ENCODE measurements at places on chromosomes 2 and 18. TPM values are rescaled to one million over a fixed set of nuclear protein-coding genes. Genes with fewer than 3 reads are reported as not detected.
A peak's percentile ranks its signal among the peaks of the same experiment; 100 is the strongest.

The PTMA gene
- total RNA-seq: 2,595 TPM

DNA sequence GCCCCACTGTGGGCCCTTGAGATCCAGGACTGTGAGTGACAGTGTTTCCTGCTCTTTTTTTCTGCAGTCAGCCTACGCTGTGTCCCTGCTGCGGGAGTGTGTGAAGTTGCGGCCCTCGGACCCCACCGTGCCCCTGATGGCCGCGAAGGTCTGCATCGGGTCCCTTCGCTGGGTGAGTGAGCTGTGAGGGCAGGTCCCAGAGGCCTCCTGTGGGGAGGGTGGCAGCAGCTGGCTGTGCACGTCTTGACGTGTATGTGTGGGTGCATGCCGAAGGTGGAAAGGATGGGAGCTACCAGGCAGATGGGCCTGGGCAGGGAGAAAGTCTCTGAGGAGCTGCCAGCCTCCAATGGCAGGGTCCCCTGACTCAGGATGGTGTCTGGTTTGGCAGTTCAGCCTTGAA, 95.7 kb upstream of the MCFD2 start:
- DNase-seq: no peak

- DNase-seq: no peak
Observed at GRCh38 chr2:95225658-95226057, 18.3 kb downstream of the ZNF892 start.

GRCh38 chr2:98085649-98086048, 1.3 kb upstream of the VWA3B start:
- no peak for DNase-seq

DNA sequence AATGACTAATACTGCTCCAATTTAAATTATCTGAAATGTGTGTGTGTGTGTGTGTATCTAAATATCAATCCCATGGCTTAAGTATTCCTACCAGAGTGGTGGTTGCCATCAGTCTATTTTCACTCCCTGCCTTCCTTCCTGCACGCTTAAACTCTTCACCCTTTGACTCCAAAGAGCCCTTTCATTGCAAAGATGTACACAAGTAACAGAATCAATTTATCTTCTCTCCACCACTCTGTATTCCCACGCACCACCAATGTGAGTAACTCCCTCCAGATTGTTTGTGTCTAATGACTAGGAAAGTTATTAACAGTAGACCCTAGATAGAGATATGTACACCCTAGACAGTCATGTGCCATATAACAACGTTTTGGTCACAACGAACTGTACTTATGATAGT, 42.8 kb downstream of the ARL6IP6 start:
- no peak for DNase-seq

GRCh38 chr2:218517434-218518206, 50.5 kb downstream of the USP37 start:
- no peak for DNase-seq

GRCh38 chr2:203453858-203454451, 81.1 kb downstream of the RAPH1 start:
- peak; percentile 4 for DNase-seq

GRCh38 chr18:38369772-38370690, 804.4 kb upstream of the CELF4 start:
- no peak for DNase-seq

The CPO gene
- total RNA-seq: not detected

- DNase-seq: no peak
Observed at GRCh38 chr2:154908327-154908726, 209.8 kb downstream of the KCNJ3 start.

The CRYGD gene
- not detected for total RNA-seq

The FOXD4L1 gene
- total RNA-seq: 0.18 TPM

DNA sequence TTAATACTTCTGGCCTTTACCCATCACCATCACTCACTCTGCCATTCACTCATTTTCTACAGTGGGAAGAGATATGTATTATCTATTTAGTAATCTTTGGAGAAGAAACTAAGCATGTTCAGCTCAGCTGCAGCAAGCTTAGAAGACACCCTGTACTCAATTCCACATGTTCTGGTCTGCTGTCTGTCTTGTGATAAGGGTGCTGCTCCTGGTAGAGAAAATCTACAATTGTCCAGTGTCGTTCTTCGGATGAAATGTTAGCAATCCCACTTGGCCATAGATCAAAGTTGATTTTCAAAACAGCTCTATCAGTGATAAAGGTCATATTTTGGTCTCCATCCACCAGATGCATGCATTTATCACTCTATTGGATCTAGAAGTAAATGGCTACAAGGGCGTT, 337.1 kb downstream of the LRRTM4 start:
- no peak for DNase-seq

- DNase-seq: no peak
Observed at GRCh38 chr2:101026253-101026701, 24.2 kb downstream of the RPL31 start.

GRCh38 chr2:180062178-180062577, 55.1 kb upstream of the CWC22 start:
- no peak for DNase-seq

DNA sequence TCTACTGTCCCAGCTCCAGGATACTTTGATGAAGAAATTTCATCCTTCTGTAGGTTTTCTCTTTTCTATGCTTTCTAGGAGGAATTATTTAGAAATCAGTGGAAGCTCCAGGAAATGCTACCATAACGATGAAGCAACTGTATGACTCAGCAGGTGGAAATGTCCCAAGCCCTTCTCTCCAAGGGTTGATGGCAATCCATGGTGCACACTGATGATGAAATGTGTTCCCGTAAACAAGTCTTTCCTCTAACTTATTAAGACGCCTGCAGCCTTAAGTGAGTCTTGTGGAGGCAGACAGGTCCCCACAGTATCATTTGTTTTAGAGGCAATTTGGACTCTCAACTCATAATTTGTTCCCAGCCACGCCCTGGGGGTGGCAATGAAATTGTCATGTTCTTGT, 777.6 kb upstream of the SOX11 start:
- DNase-seq: no peak

DNA sequence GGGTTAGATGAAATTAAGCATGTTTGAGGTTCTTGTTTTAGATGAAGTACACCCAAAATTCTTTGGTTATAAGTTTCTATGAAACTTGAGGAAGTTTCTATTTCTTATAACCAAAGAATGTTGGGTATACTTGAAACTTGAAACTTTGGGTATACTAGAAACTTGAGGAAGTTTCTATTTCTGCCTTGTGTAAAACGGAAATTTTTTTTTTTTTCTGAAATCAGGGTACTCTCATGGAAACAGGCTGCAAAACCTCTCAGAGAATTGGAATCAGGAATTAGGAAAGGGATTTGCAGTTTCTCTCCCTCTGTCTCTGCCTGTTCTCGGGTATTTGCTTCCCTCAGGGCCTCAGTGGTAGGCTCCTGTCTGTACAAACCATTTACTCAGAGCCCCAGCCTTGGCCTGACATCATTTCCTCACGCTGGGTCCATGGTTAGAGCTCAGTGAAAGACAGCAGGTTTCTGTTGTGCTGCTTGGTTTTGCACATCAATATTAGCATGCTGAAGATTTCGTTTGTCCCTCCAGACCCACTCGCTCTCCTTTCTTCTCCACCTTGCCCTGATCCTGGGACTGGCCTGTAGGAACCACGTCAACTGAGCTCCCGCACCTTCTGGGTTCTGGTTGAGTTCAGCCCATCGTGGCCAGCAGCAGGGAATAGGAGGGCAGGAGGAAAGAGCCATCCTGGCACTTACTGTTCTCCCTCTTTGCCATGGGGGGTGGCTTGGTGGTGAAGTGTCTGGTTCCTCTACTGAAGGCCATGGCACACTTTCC, 106.4 kb downstream of the POLR1A start:
- peak; percentile 55 for DNase-seq

DNA sequence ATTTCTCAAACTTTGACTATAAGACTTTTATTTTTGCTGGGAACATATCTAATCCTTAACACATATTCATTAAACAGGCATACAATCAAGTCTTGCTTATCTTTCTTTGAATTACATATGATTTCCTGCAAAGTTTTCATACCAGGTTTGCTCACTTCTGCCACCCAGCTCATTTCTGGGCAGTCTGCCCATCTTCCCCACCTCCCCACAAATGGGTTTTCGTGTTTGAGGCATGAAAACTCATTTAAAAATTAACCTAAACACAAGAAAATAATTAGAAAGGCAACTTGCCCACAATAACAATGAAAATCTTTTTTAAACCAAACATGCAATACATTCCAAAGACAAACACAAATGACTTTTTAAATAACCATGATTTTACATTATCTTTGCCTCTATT, 3.4 kb downstream of the CHST9 start:
- no peak for DNase-seq

Measured in activated naive CD8-positive, alpha-beta T cell treated with anti-CD3 and anti-CD28 coated beads for 36 hours (primary cell).